ENCODE measurements at places on chromosomes 5 and 9.
A peak's percentile ranks its signal among the peaks of the same experiment; 100 is the strongest.

DNA sequence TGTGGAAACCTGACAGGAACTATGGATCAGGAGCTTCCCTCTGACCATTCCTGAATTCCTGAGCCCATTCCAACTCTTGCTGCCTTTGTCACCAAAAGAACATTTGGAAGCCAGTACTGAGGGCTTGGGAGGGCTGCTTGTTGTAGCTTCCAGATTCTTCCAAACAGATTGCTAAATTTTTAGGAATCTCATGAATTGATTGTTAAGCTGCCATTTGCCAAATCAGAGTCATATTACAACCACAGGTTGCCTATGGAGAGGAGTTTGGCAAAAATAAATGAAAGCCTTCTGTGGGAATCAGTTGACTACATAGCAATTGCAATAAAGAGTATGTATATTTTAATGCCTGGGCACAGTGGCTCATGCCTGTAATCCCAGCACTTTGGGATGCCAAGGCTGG lies 39.2 kb upstream of the SLC28A3 start:
- no peak for DNase-seq

- DNase-seq, result no peak
Measured at GRCh38 chr9:3858961-3859360, 333.2 kb upstream of the RFX3 start.

DNA sequence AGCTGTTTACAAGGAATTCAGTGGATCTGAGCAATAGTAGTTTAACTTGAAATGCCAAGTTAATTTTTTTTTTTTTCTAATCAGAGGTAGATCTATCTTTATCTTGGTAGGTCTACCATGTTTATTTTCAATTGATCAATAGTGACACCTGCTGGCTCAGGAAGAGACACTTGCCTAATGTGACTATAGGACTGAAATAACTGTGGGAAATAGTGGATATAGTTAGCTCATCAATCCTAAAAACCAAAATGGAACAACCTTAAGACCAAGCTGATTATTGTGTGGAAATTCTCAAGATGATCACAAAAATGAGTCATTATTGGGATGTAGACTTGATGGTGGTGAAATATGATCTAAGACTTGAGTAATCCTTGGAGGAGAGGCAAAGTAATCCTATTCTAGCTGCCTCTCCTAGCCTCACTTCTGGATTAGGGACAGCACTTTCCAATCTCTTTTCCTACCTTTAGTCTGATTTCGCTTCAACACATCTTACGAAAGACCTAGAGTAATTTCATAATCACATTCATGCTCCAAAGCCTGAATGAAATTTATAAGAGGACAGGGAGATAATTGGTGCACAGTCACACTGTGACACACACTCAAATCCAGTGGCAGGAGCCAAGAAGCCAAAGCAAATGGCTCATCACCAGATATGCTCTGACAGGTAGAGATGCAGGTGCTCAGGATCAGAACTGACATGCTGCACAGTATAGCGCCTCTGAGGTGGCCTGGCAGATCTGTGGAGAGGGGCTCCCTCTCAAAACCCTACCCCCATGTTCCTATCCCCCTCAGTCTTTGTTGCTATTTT lies 156.3 kb downstream of the HMHB1 start:
- no peak for DNase-seq

DNA sequence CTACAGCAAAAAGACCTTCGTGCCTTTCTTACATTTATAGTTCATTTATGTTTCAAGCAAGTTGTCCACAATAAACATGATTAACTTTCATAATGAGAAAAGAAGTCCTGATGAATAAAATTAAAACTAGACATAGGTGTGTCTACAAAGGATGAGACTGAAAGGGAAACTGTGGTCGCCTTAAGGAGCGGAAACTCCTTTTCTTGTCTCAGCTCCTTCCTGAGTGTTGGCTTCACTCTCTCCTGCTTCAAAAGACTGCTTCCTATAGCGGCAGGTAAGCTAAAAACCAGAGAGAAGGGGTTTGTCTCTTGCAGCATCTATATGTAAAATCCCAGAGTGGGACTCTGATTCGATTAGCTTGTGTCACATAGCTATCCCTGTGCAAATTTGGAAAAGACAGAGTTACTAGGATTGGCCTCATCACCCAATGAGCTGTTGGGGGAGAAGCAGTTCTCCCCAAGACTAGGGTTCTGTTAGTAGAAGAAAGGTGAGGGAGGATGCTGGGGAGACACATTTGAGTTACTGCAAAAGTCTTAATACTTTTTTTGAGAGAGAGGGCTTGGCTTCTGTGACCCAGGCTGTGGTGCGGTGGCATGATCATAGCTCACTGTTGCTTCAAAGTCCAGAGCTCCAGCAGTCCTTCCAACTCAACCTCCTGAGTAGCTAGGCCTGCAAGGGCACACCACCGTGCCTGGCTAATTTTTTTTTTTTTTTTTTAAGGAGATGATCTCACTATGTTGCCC lies 16.8 kb upstream of the CTSL start:
- no peak for DNase-seq

- no peak for DNase-seq
Measured at GRCh38 chr9:93937193-93937592, 18.0 kb downstream of the BARX1 start.

DNA sequence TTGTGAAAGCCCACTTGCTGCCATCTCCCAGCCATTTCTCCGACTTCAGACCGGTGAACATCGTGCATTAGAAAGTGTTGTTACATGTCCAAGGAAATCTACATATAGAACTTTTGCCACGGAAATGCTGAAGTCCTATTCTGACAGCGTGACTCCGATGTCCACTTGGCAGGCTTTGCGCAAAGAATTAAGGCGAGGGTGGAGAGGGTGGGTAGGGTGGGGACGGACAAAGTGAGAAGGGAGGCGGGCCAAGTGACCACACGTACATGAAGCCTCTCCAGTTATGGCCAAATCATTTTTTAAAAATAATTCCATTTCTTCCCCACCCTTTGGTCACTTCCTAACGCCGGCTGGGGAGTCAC lies 460 bp upstream of the ACO1 start:
- DNase-seq, result no peak

- no peak for DNase-seq
Measured at GRCh38 chr9:35859310-35859989, 10.8 kb downstream of the OR13J1 start.

GRCh38 chr5:133117912-133118445 lies 66.2 kb downstream of the HSPA4 start:
- DNase-seq, result no peak

DNA sequence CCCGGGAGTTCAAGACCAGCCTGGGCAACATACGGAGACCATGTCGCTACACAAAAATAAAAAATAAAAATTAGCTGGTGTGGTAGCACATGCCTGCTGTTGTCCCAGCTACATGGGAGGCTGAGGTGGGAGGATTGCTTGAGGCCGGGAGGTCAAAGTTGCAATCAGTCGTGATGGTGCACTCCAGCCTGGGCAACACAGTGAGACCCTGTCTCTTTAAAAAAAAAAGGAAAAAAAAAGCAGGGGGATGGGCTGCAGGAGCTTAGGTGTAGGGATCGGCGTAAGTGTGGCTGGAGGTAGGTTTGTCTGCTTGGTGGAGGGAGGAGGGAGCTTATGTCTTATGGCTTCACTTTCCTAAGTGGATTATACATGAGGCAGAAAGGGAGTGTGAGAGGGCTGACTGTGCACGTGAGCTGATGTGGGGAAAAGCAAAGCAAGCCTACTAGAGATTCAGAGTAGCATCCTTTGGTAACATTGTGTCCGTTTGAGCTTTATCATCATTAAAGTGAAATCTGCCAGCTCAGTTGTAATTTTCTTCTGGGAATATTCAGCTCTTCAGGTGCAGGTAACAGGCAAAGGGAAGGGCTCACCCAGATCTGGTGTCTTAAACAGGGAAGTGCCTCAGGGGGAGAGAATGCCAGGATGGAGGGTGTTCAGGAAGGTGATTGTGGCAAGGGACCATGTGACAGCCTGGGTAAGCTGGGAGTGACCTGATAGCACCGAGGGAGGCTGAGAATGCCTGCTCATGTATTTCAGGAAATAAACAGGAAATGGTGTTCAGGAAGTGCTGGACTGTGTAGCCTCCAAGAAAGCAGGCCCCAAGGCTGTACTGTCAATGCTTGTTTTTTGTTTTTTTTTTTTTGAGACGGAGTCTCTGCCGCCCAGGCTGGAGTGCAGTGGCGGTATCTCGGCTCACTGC lies 17.6 kb upstream of the SETX start:
- DNase-seq, result peak; percentile 58

DNA sequence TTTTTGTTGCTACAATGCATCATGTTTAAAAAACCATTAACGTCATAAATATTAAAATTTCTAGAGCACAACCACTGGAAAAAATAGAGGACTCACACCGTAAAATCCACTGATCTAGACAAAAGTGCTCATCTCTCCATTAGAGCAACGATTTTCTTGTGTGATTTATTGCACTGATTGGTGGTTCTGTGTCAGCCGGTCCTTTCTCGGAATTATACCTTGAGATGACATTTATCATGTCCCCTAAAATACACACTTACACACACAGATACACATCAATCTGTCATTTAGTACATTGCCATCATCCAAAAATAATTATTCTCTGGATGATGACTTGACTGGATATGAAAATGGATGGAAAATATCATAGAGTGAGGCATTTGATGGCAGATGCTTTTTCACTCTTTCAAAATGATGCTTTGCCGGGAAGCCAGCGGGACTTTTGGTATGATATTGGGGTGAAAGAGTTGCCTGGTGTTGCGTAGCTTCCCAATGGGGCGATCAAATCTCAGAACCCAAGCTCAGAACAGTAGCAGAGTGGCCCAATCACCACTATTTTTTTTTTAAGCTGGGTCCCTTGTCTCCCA lies 226.6 kb downstream of the GAS1 start:
- no peak for DNase-seq

DNA sequence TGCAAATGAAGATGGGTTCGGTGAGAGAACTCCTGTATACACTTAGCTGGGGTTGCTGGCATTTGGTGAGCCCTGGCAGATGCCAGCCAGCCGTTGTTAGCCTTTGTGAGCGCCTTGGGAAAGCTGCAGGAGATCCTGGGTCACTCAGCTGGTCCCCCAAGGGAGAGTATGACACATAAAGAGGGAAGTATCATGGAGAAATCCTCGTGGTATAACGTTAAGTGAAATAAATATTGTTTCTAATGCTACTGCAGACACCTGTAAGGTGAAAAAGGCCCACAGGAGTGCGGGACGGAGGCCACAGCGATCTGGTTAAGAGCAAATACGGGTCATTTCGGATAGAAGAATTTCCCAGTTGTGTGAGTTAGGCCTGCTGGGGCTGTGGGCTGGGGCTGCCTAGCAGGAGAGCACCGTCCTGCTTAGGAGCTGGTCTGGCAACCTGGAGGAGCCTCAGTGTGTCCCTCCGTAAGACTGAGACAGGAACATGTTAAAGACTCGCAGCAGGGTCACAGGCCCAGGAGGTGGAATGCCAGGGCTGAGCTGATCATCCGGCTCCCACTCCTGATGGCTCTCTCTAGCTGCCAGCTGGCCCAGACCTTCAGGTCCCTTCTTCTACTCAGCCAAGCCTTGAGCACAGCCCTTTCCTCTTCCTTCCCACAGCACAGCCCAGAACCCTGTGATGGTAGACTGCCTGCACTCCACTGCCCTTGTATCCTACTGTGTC lies 4.9 kb downstream of the NKX2-5 start:
- no peak for DNase-seq

DNA sequence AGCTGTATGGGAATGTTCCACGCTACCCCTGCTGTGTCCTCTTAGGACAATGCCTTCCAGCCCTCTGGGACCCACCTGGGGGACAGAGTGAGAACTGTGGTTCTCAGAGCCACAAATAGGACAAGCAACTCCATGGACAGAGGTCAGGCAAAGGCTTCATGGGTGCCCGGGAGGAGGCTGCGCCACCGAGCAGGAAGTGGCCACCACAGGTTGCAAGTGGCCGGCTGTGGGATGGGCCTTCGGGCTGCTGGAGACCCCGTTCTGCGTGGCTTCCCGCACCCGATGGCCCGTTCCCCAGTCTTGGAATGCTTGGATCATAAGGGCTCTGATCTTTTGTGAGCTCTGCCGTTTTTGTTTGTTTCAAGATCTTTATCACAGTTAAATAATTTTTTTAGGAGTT lies 118.8 kb downstream of the BOD1 start:
- DNase-seq, result no peak

DNA sequence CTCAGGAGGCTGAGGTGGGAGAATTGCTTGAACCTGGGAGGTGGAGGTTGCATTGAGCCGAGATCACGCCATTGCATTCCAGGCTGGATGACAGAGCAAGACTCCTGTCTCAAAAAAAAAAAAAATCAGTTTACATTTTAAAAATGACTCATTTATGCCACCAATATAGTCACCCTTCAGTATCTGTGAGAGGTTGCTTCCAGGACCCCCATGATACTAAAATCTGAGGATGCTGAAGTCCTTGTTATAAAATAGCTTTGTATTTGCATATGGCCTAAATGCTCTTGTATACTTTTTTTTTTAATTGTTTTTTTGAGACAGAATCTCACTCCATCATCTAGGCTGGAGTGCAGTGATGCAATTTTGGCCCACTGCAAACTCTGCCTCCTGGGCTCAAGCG lies 5.8 kb downstream of the OCLN start:
- DNase-seq, result no peak

GRCh38 chr5:155434681-155435080 lies 421.1 kb downstream of the KIF4B start:
- no peak for DNase-seq

DNA sequence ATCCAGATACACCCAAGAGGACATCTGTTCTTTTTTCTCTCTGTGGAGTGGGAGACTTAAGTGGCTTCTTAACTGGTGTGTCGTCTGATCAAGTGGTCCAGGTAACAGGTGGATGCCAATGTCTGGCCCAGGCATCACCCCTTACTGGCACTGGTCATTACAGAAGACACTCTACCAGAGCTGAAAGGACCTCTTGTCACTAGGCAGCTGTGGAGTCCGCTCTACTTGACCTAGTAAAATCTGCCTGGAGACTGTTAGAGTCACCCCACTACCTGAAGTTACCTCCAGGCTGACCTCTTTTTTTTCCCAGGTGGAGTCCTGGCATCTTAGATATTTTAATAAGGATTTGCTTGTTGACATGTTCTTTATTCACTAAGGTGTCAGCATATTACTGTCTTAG lies 22.5 kb downstream of the FXN start:
- DNase-seq, result no peak

DNA sequence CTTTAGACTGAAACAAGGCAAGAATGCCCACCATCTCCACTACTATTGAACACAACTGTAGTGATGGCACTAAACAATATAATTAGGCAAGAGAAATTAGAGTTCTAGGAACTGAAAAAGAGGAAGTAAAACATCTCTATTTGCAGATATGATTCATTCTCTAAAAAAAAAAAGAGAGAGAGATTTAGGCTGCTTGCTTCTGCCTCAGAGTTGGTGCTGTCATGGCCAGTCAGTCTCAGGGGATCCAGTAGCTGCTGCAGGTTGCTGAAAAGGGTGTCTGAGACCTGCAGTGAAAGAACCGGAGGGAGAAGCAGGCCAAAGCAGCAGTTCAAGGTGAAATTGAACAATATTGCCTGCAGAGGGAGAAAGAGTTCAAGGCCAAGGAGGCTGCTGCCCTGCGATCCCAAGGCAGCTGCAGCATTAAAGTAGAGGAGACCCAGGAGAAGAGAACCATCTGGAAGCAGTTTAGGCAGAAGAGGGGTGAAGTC lies 72.5 kb downstream of the AP3B1 start:
- DNase-seq, result no peak

- no peak for DNase-seq
Measured at GRCh38 chr5:4737868-4738267, 402.3 kb upstream of the ADAMTS16 start.

All from D721Med (cell line).